Renal cortical epithelial cell (primary cell): ENCODE measurements at places on chromosomes 5 and 9. TPM values are rescaled to one million over a fixed set of nuclear protein-coding genes. Genes with fewer than 3 reads are reported as not detected.

MARVELD2 gene
- 22.9 and 26.6 TPM in 2 replicates for total RNA-seq

GFPT2 gene
- total RNA-seq = 2.6 and 10.2 TPM in 2 replicates

NR2F1 gene
- total RNA-seq = 0.35 and 3.4 TPM in 2 replicates

ACTBL2 gene
- 5.6 and 8.0 TPM in 2 replicates for total RNA-seq

OR1B1 gene
- total RNA-seq = not detected in 2 replicates

PTGES gene
- total RNA-seq = 3.2 and 42.7 TPM in 2 replicates

IFNA2 gene
- not detected in 2 replicates for total RNA-seq

RAB24 gene
- 13.5 and 23.0 TPM in 2 replicates for total RNA-seq

BTNL3 gene
- total RNA-seq = not detected in 2 replicates

GFI1B gene
- not detected in 2 replicates for total RNA-seq

CDO1 gene
- 0.17 and 0.55 TPM in 2 replicates for total RNA-seq

FAM200C gene
- total RNA-seq = 2.6 and 4.3 TPM in 2 replicates

TAF1L gene
- total RNA-seq = under 0.01 TPM in 1 of 2 replicates, not detected in the other

SERINC5 gene
- 8.7 and 23.7 TPM in 2 replicates for total RNA-seq

IFNB1 gene
- total RNA-seq = not detected in 2 replicates

C5orf58 gene
- total RNA-seq = not detected in 2 replicates

CYSRT1 gene
- total RNA-seq = 0.20 and 0.87 TPM in 2 replicates

P4HA2 gene
- 142 and 441 TPM in 2 replicates for total RNA-seq

ZNF79 gene
- 6.6 and 14.5 TPM in 2 replicates for total RNA-seq

GARIN3 gene
- total RNA-seq = not detected in 2 replicates

CCL27 gene
- total RNA-seq = not detected in 2 replicates

FOXI1 gene
- not detected in 2 replicates for total RNA-seq

RGMB gene
- 12.9 and 13.2 TPM in 2 replicates for total RNA-seq

COL5A1 gene
- total RNA-seq = 2.4 and 12.8 TPM in 2 replicates

OR1J2 gene
- not detected in 2 replicates for total RNA-seq

PCDHB3 gene
- 0.52 and 2.9 TPM in 2 replicates for total RNA-seq

SPATA6L gene
- total RNA-seq = 3.8 and 7.3 TPM in 2 replicates

TAF11L5 gene
- total RNA-seq = not detected in 2 replicates

FAM81B gene
- total RNA-seq = not detected in 2 replicates

FKBP15 gene
- total RNA-seq = 9.6 and 30.2 TPM in 2 replicates
